ENCODE measurements at places on chromosomes 2 and 18.

DNA sequence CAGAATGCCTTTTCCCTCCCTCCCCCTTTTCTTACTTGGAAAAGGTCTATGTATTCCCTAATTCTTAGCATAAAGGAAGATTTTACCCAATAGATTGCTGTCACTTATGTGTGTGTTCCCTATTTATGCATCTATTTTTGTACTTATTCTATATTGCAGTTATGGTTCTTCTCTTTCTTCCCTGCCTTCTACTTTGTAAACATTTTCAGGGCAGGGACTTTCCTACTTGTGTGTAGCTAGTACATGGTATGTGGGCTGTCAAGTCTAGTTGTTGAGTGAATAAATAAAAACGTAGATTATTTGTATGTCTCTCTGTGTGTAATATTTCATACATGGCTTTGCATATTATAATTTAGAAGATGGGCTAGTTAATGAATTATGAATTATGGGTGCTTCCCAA, 45.3 kb downstream of the PSMD14 start:
- DNase-seq, result no peak

DNA sequence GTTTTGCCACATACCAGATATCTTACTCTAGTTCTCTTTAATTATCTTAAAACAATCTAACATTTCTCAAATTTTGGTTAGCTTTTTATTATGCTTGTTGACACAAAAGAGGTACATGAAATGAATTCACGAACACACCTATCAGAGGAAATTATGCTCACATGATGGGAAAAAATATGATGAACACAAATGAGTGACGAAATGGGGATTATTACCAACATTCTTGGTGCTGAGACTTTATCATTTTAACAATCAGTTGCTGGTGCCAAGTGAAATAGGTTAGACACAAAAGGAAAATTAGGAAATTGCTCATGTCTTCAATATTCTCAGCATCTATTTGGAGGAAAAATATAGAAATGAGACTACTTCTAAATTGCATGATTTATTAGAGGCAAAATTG, 944.7 kb upstream of the NRXN1 start:
- DNase-seq, result no peak

DNA sequence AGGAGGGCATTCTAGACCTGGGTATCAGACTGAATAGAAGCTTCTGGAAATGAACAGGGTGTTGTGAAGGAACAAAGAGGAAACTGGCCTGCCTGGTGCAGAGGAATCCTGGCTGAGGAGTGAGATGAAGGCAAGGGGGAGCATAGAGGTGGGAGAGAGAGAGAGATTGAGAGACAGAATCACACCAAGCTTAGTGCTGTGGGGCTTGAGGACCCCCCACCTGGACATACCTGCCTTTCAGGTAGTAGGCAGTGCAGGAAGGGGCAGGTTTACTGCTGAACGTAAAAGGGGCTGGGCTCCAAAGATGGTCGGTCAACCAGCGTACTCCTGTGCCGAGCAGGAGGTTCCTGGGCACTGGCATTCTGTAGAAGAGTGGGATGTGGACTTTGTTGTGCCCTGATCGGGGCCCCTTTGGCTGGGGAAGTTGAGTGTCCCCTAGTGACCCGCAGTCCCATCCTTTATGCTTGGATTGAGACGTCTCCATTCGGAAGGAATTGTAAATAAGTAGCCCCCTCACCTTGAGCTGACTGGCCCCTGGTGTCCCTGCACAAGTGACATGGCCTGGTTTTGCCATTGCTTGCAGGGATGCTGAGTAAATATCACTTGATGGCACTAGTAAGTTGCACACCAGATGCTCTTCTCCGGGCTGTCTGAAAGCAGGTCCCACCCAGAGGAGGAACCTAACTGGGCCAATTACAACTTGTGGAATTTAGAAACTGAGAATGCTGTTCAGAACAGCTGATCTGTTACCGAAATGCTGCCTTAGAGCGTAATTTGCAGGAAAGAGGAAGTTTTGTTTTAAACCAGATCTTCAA, 1.4 kb downstream of the UBE2F start:
- DNase-seq, result no peak

GRCh38 chr2:130302164-130302886, 40.4 kb upstream of the IMP4 start:
- DNase-seq, result no peak

GRCh38 chr2:149562324-149562723, 25.3 kb downstream of the MMADHC start:
- DNase-seq, result no peak

DNA sequence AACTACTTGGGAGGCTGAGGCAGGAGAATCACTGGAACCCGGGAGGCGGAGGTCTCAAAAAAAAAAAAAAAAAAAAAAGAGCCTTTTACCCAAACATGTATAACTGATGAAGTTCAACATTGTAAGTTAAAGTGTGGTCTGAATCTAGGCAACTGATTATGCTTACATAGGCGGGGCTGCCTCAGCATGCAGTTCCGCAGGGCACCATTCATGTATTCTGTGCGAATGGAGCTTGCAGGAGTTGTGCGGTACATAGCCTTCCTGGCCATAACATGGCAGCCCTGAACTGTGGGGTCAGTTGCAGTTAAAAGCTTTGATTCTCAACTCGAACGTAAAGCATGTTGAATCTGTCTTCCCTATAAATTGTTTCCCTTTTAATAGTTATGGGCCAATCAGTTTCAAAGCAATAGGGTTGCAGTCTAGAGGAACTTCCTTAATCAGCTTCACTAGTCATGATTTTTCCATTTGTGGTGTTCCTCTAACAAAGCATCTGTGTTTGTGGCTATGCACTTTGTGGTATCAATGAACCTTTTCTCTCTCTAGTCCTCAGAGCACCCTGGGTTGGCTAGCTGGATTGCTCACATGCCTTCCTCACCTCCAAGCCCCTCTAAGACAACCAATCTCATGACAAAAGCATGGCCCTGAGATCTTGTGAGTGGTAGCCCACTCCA, 30.6 kb upstream of the CEP68 start:
- DNase-seq, result no peak

GRCh38 chr18:12441475-12442034, 33.8 kb downstream of the PRELID3A start:
- no peak for DNase-seq

GRCh38 chr2:218137514-218137913, 11.7 kb downstream of the CXCR2 start:
- no peak for DNase-seq

GRCh38 chr2:8954990-8955389, 48.5 kb downstream of the MBOAT2 start:
- DNase-seq, result no peak

GRCh38 chr2:170525566-170525900, 189.6 kb upstream of the SP5 start:
- DNase-seq, result no peak

- no peak for DNase-seq
Observed at GRCh38 chr2:176805345-176805744, 407.2 kb upstream of the HNRNPA3 start.

GRCh38 chr2:139214801-139215200, 434.6 kb upstream of the NXPH2 start:
- no peak for DNase-seq

GRCh38 chr2:111046670-111047069, 74.0 kb upstream of the BCL2L11 start:
- DNase-seq, result no peak

DNA sequence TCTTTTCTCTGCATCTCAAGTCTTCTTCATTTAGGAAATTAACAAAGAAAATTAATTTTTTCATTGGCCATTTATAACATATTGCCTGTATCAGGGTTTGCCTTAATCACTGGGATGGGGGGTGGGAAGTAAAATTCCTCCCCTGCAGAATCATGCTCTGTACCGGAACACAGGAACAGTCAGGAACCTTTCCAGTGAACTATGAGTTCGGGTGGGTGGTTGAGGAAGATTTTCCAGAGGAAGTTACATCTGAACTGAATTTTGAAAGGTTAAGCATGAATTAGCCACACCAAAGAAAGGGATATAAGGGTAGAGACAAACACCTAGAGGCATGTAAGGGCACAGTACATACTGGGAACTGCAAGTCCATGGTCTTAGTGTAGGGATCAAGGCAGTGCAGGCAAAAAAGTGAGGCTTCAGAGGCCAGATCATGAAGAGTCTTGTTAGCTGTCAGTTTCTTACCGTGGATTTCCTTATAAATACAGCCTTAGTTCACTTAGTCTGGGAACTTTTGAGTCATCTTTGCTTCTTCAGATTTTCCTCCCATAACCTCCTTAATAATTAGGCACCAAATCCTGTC, 55.6 kb downstream of the FAM117B start:
- DNase-seq, result no peak

- no peak for DNase-seq
Observed at GRCh38 chr18:24530630-24531111, 70.2 kb downstream of the HRH4 start.

DNA sequence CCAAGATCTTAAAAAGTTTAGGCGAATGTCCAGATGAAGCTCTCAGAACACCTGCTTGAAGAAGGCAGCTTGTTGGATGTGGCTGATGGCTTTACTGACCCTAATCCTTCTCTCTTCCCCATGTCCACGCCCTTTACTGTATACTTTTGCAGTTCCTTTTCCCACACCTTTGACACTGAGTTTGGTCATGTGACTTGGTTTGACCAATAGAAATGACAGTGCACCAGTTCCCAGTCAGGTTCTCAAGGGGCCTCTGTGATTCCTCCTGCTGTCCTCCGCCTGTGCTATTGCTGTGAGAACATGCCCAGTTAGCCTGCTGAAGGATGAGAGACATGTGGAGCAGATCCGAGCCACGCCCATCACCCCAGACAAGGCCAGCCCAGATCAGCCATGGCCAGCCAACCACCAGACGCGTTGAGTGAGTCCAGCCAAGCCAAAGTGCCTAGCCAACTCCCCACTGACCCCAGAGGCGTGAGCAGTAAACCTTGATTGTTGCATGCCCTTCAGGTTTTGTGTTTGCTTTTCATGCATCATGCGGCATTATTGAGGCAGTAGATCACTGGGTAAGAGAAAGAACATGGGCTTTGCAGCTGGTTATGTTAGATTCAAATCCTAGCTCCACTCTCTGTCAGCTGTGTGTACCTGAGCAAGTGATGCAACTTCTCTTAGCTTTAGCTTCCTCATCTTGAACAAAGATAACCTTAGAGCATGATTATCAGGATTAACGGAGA, 258.0 kb upstream of the SIX2 start:
- DNase-seq, result no peak

DNA sequence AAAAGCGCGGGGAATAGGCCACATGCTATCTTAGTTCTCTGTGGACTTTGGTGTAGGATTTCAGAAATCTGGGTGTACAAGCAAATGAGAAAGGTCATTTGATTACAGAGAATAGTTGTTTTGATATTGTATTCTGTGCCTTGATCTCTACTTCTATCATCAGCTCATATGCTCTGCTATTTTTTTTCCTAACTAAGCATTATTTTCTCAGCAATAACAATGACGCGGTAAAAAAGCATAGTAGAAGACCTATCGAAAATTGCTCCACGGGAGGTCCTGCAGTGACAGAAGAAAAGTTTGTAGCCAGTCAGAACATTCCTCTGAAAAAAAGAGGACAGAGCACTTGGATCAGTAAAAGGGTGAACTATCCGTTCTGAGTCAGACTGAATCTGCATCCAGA, 2.8 kb upstream of the SETBP1 start:
- DNase-seq, result no peak

DNA sequence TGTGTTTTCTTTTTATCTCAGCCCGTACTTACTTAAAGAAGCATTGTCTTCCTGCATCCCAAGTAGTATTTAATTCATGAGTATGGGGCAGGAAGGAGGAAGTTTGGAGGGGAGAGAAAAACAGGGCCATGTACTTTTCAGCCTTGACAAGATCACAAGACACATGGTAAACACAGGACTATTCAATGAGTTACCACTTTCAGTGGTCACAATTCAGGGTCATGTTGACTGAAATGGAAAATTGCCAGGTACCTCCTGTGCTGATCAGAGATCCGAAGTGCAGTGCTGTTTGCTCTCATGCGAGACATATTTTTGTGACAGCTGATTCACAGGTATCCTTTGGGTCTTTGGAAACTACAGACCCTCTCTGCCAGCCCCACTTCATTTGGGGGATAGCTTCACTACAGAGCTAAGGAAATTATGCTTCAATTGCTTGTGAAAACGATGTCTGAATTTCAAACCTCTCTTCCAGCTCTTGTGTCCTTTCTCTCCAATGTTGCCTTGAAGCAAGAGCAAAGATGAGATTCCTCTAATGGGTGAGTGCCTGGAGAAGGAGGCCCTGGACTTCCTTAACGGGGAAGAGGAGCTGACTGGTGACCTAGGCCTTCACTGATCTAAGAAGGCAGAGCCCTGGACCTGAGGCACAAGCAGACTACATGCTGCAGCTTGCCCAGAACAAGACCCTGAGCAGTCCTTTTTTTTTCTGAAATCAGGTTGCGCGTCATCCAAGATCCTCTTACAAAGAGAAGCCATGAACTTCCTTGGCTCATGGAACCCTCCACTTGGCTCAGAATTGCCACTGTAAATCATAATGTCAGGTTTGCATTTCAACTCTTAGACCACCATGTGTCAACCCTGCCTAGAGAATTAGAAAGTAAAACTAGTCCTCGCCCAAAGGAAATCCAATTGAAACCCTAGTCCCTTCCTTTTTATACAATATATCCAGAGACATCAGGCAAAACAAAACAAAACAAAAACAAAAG, 44.1 kb downstream of the EVA1A start:
- peak; percentile 64 for DNase-seq

GRCh38 chr18:2444201-2444875, 127.0 kb downstream of the METTL4 start:
- DNase-seq, result no peak

GRCh38 chr18:14942275-14942674, 194.3 kb downstream of the ANKRD30B start:
- DNase-seq, result no peak

DNA sequence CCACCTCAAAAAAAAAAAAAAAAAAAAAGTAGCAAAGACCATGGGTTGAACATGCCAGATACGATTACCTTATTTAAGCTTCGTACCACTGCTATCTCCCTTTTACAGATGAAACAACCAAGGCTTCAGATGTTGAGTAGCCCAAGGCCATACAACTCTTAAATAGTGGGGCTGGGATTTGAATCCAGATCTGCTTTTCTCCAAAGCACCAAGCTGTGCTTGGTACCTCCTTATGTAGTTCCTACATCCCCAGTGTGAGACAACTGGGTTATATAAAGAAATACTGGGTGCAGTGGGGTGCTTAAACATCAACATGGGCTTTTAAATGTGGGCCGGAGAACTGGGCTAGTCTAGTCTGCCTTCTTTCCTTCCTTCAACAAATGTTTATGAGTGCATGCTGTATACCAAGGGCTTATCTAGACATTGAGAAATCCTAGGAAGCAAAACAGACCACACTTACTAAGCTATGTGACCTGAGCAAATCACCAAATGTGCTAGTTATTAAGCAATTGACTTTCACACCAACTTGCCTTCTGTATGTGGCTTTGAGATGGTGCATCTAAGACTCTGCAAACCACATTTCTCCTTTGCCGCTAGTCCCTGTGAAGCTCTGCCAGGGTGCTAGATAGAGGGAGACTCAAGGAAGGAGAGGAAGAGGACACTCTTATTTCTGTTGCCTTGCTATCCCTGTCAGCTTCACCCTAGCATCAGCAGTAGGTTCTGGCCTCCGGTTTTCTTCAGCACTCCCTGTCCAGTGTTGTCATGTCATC, 206.8 kb upstream of the FBXO11 start:
- DNase-seq, result no peak

DNA sequence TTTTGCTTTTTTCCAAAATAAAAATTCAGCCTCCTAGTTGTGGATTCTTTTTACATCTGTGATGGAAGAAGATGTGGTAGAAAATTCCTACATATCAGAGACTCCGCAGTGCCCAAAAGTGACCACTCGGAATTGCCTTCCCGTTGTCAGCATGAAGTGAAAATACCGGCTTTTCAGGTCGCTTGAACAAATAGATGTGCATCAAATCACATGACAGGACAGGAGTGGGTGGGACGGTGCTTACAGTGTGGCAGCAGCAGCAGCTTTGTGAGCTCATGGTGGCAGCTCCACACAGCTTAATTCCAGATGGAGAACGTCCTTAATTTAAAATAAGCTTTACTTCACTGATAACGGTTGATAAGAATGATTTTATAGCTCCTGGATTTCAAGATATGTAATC, 20.3 kb downstream of the SALL3 start:
- peak; percentile 36 for DNase-seq

All from NCI-H1092 (cell line).